ENCODE measurements at places on chromosomes 6 and 20. TPM values are rescaled to one million over a fixed set of nuclear protein-coding genes. Genes with fewer than 3 reads are reported as not detected.

The CASS4 gene
- total RNA-seq, result 9.0 TPM

The PRL gene
- total RNA-seq, result not detected

- no peak overlapping the region for H3K27ac ChIP-seq
- H3K27me3 ChIP-seq, result peaks cover 38% of the 10 kb centered on the region
- H3K4me3 ChIP-seq, result peak overlapping the region; percentile 7
- DNase-seq, result no peak
Observed at GRCh38 chr20:3248167-3248992, 9.4 kb upstream of the SLC4A11 start.

DNA sequence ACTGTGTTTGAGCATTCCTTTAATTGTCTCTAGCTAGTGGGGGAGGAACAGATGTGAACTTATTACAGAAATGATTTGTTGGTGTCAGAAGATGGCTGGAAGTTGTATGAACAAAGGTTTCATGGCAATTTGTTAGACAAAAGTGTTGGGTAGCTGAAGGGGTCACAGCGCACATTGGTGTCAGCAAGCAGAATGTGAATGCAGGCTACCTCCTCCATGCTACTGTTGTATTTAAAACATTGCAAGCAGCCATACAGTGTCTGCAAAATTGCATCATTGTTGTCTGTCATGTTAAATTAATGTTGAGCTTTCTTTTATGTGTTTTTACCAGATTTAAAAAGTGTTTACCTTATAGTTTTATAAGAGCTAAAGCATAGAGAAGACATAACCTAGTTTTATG, 6.2 kb downstream of the LRRC1 start:
- DNase-seq, result no peak
- H3K4me3 ChIP-seq, result no peak overlapping the region
- peaks cover 11% of the 10 kb centered on the region for H3K4me1 ChIP-seq
- no peak overlapping the region for H3K27ac ChIP-seq
- peaks cover 9% of the 10 kb centered on the region for H3K27me3 ChIP-seq

DNA sequence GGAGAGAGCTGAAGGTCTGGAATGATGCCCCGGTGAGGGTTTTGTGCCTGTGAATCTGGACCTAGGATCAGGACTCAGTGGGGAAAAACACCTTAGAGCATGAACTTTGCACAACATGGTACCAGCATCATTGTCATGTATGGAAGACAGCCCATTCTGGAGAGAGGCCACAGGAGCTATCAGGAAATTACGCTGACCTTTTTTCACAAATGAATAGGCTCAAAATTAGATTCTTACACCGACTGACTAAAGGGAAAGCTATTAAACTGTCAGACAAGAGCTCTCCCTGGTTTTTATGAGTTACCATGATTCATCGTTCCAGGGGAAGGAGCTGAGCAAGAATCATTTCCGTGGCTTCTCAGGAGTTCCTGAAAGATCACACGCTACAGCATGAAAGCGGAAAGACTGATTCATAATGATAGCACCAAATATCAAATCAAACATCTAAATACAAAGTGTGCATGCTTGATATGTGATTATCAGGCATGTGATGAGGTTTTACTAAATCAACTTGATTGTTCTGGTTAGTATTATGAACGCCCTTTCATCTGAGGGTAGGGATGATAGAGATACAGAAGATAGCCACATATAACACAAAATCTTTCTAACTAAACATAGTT, 224.9 kb upstream of the SMLR1 start:
- H3K27ac ChIP-seq, result no peak overlapping the region
- no peak overlapping the region for H3K4me3 ChIP-seq

- H3K4me1 ChIP-seq, result peaks cover 34% of the 10 kb centered on the region
- peaks cover 13% of the 10 kb centered on the region for H3K27me3 ChIP-seq
- no peak overlapping the region for H3K27ac ChIP-seq
- H3K4me3 ChIP-seq, result no peak overlapping the region
- DNase-seq, result no peak
- H3K36me3 ChIP-seq, result peaks cover 2% of the 10 kb centered on the region
Observed at GRCh38 chr6:105881608-105882007, 204.5 kb upstream of the PRDM1 start.
